ENCODE measurements at places on chromosomes 7 and 10.

DNA sequence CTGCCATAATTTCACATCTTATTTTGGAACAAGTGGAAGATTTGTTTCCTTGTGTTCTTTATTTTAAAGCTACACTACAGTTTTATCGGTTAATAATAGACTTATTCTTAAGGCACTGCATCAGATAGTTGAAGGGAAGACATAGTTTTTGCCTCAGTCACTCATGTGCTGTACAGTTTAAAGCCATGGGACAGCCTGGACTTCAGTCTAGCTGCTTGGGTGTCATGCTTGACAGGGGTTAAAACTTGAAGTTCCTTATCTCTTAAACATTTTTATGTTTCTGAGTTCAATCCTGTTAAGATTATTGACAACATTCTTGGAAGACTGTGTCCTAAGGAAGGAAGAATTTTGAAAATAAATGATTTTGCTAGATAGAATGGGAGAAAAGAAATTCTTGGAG lies 49.7 kb downstream of the PPP1R9A start:
- DNase-seq = no peak

- no peak for DNase-seq
Observed at GRCh38 chr10:36187380-36188079, 545.4 kb upstream of the FZD8 start.

GRCh38 chr7:113959910-113960309 lies 41.1 kb upstream of the PPP1R3A start:
- no peak for DNase-seq

DNA sequence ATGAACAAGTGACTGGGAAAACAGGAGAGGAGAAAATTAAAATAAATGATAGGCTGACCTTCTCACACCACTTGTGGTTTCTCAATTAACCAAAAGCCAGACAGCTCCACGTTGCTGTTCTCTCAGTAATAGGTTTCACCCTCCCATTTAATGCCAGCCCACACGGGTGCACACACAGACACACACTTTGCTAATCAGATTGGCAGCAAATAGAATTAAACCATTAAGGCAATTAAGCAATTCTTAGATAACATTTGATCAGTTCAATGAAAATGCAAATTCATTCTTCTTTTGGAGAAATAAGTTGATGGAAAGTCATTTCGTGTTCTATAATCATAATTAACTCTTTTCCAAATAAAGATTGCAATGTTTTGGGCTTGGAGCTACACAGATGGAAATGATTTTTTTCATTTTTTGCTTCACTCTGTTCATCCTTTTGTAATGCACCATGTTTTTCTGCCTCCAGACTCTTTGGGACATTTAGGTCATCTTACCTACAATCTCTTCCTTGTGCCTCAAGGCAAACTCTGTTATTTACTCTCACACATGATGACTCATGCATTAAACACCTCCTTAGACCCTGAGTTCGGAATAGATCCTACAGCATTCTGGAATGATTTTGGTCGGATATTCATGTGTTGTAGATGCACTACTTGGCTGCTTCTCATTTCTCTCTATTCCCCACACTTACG lies 700.7 kb downstream of the AUTS2 start:
- no peak for DNase-seq

- no peak for DNase-seq
Observed at GRCh38 chr10:5599613-5600520, 66.5 kb downstream of the ASB13 start.

Data from left colon (tissue), 2 donors.